Thyroid gland (tissue), 4 donors: ENCODE measurements at places on chromosomes 1 and 21. TPM values are rescaled to one million over a fixed set of nuclear protein-coding genes. Genes with fewer than 3 reads are reported as not detected.

The JAM2 gene
- total RNA-seq, result 9.2 TPM

DNA sequence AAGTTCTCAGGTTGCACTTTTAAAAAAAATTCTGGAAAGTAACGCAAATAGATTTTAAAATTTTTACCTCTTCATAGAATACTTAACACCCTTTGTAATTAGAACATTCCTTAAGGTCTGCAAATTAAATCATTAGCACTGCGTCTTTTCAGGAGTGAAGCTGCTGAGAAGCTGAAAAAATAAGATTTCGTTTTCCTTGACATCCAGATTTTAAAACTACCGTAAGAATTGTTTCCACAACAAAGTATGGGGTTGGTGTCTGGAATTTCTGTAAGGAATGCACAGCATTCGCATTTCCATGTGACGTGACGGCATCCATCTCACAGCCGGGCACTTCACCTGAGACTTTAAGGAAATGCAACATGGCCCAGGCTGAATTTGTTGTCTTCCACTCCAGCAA is 76.3 kb upstream of the COX20 start:
- H3K36me3 ChIP-seq, result no peaks in the 10 kb centered on the region
- DNase-seq, result no peak
- H3K4me1 ChIP-seq, result no peaks in the 10 kb centered on the region
- H3K27me3 ChIP-seq, result no peaks in the 10 kb centered on the region
- H3K27ac ChIP-seq, result no peak overlapping the region

GRCh38 chr1:3336641-3337630 is 117.5 kb upstream of the ARHGEF16 start:
- H3K27ac ChIP-seq, result no peak overlapping the region
- no peak overlapping the region for H3K4me3 ChIP-seq
- peak; percentile 65 for DNase-seq
- no peaks in the 10 kb centered on the region for H3K36me3 ChIP-seq

- H3K4me3 ChIP-seq, result no peak overlapping the region
- H3K27ac ChIP-seq, result no peak overlapping the region
- peaks cover 12% of the 10 kb centered on the region for H3K36me3 ChIP-seq
- peaks cover 25% of the 10 kb centered on the region for H3K4me1 ChIP-seq
- DNase-seq, result no peak
Measured at GRCh38 chr1:228093050-228093906, 9.8 kb downstream of the C1orf35 start.

DNA sequence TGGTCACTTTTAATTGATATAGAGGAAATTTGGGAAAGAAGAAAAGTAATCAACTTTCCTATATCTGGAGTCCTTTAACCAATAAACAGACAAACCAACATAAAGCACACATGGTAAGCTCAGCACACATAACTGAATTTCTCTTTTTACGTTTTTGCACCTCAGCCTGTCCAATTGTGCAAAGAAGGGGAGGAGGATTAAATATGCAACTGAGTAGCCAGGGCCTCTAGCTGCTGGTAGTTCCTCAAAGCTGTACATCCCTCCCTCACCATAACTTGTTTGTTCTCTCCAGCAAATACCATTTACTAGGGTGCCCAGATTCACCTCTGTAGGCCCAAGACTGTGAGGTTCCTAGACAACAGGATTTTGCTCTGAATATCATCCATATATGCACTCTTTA is 25.4 kb downstream of the ST6GALNAC5 start:
- DNase-seq, result no peak
- no peak overlapping the region for H3K4me3 ChIP-seq
- no peak overlapping the region for H3K27ac ChIP-seq
- H3K27me3 ChIP-seq, result no peaks in the 10 kb centered on the region
